ENCODE measurements at places on chromosomes 7 and 10.

GRCh38 chr10:84261236-84261915 lies 16.5 kb downstream of the RGR start:
- no peak for DNase-seq

- DNase-seq, result no peak
Observed at GRCh38 chr10:27192284-27192683, 37.1 kb downstream of the MASTL start.

DNA sequence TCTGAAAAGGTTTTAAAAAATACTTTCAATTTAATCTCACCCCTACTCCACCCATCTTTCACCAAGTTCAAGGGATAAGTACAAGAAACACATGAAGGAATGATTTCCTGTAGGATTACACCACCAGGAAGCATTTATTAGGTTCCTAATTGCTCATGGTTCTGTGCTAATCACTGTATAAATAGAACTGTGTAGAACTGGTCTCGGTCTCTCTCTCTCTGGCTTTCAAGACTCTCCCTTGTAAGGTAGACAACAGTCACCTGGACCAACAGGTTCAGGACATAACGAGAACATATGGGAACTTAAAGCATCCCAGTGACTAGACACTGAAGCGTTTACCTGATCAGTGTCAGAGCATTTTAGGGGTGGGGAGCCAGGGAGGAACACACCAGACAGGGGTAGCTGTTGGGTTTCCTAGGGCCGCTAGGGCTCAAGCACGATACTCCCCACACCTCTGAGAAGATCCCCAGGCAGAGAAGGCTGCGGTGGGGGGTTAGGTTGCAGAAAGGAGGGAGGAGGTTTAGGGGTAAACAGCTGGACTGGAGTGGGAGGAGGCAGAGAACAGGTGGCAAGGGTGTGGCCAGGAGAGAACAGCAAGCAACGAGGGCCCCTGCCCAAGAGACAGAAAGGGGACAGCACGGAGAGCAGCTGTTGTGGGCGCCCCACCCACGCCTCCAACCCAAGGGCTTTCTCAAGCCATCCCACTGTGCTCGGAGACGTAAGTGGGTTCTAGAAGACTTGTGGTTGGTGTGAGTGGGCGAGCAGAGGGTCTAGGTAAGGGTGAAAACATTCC lies 52.5 kb upstream of the USP6NL start:
- DNase-seq, result no peak

DNA sequence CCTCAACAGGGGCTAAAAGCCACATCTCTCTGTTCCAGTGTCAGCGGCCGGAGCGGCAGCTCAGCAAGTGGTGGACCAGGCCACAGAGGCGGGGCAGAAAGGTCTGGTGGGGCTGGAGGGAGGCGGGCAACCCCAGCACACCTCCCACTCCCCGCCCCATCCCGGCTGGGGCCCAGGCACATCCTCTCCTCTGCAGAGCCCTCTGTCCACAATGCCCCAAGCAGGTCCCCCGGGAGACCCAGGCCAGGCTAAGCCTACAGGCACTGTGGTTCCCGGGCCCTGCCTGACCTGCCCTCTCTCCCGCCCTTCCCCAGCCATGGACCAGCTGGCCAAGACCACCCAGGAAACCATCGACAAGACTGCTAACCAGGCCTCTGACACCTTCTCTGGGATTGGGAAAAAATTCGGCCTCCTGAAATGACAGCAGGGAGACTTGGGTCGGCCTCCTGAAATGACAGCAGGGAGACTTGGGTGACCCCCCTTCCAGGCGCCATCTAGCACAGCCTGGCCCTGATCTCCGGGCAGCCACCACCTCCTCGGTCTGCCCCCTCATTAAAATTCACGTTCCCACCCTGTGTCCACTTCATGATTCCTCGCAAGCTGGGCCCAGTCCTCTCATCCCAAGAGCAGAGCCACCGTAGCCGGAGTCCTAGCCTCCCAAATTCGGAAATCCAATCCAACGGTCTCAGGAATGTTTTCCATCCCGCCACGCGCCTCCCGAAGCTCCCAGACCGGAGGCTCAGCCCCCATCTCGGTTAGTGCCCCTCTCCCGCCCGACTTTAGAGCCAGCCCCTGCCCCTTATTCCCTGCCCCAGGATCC lies 2.1 kb downstream of the ADIRF start:
- DNase-seq, result no peak

GRCh38 chr7:140657891-140658290 lies 14.9 kb upstream of the ADCK2 start:
- DNase-seq, result no peak

- DNase-seq, result no peak
Observed at GRCh38 chr10:22461891-22462290, 116.6 kb downstream of the SPAG6 start.

- DNase-seq, result no peak
Observed at GRCh38 chr7:43729924-43730248, 563 bp upstream of the COA1 start.

GRCh38 chr7:23938937-23939552 lies 229.0 kb downstream of the STK31 start:
- no peak for DNase-seq

GRCh38 chr10:114306116-114306973 lies 67.3 kb downstream of the VWA2 start:
- no peak for DNase-seq

GRCh38 chr10:76675561-76675950 lies 962.1 kb downstream of the KCNMA1 start:
- DNase-seq, result no peak

DNA sequence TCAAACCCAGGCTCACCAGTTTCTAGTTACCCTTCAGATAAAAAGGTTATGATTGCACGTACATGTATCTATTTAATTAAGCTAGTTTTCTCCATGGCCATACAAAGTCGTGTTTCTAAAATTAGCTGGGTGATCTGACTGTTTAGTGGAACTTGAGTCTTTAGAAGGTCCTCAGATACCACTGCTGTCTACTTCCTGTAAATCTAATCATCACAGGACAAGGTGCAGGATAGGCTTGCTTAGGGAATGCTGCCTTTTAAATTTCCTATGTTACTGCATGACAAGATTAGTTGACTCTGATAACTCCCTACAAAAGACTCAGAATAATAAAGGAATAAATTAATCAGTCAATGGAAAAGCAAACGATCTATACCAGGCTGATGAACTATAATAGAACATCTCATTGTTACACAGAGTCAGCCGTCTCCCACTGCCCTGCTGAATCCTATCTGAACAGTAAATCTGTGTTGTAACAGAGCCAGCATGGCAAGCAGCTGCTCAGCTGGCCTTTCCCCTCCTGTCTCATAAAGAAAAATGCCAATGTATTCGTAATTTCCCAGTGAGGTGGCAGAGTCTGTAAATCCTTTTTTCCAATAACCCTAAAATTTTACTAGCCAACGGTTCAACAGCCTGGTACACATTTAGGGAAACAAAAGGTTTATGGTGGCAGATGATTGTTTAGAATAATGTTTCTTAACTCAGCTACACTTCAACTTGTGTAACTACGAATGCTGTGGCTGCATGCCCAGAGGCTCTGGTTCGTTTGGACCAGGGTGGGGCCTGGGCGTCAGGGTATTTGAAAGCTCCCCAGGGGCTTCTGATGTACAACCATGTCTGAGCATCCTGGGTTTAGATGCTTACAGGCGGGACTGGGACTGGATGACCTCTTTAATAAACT lies 318.0 kb downstream of the PAXIP1 start:
- DNase-seq, result no peak

- no peak for DNase-seq
Observed at GRCh38 chr7:110573862-110574528, 516.9 kb upstream of the LRRN3 start.

DNA sequence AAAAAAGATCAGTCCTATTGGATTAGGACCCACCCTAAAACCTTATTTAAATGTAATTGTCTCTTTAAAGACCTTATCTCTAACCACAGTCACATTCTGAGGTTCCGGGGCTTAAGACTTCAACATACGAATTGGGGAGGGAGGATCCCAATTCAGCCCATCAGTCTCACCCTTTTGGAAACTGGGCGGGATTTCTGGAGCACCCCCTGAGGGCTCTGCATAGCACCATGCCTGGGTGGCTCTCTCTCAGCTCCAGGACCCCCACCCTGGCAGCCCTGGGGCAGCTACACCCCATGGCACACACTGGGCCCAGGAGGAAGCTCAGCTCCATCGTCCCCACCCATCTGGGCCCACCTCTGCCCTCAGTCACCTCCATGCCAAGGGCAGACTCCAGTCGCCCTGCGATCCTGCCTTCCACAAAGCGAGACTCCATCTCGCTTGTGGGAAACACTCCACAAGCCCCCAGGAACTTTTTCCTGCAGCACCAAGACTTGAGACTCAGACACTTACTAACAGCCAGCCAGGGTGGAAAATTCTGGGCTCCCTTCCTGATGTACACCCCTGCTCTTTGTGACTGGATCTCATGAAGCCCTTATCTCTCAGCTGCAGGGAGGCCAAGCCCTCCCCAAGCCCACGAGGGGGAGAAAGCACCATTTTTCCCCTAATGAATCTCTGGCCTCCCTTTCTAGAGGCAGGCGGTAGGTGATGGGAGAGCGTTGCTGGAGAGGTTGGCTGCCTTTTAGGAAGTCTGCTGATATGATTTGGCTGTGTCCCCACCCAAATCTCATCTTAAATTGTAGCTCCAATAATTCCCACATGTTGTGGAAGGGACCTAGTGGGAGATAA lies 90.8 kb upstream of the KDM7A start:
- no peak for DNase-seq

- DNase-seq, result no peak
Observed at GRCh38 chr10:117539361-117539773, 3.2 kb upstream of the EMX2 start.

GRCh38 chr7:141550386-141551093 lies 670 bp upstream of the AGK start:
- DNase-seq, result no peak

DNA sequence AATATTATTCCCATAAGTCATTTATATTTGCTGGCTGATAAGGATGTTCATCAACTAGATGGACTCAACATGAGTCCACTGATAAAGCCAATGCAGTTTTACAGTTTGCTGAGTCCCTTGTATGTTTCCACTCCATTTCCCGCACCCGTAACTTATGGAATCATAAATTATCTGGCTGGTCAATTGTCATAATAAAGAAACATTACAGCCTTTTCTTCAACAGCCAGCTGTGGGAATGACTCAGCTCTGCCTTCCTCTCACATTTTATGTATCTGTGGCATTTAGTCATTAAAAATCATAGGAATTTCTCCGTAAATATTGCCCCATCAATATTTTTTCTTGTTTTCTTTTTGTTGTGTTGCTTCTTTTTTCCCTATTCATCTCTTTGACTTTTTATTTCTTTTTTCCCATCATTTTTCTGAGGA lies 22.3 kb upstream of the TMEM26 start:
- no peak for DNase-seq

- DNase-seq, result no peak
Observed at GRCh38 chr7:36686499-36686898, 37.8 kb downstream of the AOAH start.

DNA sequence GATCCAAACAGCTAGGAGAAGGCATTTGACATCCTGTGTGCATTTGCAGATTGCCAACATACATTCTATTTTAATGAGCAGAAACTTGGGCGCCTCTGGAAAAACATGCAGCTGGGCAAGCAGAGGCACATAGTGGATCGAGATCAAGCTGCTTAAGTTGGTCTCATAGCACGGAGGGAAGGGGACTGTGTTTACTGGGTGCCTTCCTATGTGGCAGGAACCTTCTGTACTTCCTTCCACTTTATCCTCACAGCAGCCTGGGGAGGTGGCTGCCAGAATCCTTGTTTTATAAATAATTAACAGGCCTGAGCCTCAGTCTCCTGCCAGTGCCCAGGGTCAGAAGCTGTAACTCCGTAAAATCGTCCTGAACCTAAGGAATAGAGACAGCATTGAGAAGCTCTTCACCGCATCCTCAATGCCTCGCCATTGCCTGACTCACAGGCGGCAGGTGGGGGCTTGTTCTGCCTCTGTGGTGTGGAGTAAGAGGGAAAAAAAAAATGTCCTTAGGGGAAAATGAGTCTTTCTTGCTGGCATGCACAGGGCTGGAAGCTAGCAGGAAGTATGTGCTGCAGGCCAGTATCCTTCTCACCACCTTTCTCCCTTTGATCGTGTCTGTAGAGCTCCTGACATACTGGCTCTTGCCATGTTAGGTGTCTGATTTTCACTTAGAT lies 6.2 kb downstream of the VWA2 start:
- no peak for DNase-seq

- DNase-seq, result no peak
Observed at GRCh38 chr7:106755641-106756040, 94.7 kb upstream of the CCDC71L start.

GRCh38 chr7:133545618-133546017 lies 292.7 kb downstream of the EXOC4 start:
- DNase-seq, result no peak

DNA sequence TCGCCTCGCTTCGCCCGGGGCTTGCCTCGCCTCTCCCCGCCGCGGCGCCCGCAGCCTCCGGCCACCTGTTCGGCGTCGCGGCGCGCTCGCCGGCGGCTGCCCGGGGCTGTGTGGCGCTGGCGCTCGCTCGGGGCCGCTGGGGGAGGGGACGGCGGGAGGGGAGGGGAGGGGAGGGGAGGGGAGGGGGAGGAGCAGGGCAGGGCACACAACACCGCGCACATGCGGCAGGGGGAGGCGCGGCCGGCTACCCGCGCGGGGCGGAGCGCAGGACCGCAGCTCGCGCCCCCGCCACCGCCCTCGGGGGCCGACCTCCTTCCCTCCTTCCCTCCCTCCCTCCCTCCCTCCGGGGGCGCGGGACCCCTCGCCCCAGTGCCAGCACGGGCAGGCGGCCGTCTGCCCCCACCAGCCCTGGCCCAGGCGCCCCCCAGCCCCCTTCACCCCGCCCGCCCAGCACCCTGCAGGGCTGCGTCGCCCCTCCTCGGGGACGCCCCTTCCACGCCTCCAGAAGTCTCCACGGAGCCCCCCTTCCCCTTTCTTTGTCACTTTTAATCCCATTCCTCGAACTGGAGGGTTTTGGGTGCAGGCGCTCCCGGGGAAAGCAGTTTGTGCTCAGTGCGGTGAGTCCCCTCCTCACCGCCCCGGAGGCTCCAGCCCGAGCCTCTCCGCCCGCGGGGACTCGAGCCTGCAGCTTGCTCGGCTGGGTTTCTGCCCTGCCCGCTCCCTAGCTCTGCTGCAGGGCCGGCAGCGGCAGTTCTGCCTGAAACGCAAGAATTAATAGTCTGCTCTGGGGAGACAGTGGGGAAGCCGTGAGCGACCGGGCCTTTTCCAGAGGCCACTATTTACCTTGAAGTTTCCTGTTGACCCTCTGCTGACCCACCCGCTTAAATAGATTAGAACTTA lies at the start of gene PARD3:
PARD3 (minus strand) TSS at position 112 of the 900 bp plus-strand sequence. CDS start 301 bp downstream, outside the sequence.
- DNase-seq, result no peak

DNA sequence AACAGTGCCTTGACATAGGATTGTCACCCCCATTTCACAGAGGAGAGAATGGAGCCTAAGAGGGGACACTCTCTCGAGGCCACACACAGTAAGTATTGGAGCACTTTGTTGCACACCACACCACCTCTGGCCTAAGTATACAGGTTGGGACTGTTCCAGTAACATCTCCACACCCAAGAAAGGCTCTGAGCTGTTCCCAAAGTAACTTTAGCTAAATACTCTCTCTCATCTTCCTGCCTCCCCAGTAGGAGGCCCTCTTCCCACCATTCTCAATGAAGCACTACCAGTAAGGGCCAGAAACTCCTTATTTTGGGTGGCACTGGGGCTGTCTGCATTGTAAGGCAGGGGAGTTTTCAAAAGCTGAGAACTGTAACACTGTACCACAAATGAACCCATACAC lies 189.5 kb downstream of the ZNF438 start:
- no peak for DNase-seq
